ENCODE measurements at places on chromosomes 6 and 20.

DNA sequence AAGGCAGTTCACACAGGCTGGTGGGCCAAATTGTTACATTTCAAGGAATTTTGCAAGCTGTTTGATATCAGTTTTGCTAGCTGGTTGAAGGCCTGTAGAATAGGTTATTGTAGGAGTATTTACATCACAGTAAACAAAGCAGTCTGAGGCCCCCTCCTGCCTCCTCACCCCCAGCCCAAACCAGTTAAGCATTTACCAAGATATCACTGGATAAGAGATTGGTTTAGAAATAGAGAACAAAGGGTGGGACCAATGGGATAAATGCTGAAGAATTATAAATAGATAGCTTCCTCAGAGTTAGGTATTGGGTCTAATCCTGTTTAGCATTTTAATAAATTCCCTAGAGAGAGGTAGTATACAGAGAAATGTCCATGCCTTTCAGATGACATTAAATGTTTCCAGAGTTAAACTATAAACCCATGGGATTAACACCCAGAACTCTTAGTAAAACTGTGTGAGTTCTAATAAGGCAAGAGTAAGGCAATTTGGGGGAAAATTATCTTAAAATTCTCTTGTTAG, 2.3 kb upstream of the PHACTR2 start:
- no peak for DNase-seq

- no peak for DNase-seq
Observed at GRCh38 chr6:56816370-56816769, 138.5 kb upstream of the BEND6 start.

GRCh38 chr20:32707691-32708581, 34.2 kb upstream of the C20orf203 start:
- DNase-seq, result no peak

DNA sequence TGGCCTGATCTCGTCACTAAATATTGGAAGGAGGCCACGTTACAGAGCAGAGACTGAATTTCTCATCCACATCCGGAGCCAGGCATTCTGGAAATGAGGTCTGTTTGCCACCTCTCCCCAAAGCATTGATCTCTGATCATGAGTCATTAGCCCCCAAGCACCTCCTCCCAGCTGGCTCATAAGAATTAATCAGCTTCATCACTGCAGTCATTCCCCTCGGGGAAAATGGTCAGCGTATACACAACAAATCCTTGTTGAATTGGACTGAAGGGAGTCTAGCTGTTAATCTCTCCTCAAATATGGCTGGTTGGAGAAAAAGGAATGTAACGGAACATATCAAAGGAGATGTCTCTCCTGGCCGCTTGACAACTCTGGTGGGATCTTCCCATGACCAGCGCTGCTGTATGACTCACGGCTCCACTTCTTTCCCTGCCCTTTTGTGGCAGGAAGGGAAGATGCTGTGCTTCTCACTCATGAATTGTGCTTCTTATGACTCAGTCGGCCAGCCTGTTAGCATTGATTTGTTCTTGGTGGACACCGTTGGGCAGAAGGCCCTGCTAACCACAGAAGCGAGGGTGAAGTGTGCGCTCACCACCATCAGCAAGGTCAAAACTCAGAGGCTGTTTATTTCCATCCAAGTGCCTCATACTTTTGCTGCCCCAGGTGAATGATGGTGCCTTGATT, 76.7 kb downstream of the RNF182 start:
- DNase-seq, result peak; percentile 92

DNA sequence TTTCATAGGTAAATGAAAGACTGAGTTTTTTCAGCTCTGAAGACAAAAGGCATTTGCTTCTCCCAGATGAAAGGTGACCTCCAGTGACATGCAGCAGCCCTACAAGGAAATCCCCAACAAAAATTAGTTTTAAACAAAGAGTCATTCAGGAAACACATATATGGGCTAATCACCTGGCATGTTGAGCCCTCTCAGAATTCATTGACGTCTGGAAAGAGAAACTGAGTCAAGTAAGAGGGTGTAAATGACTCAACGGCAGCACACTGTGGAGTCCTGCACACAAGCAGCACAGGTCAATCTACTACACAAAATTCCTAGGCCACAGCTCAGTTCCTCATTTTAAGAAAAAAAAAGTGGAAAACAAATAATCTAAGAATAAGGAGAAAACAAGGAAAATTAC, 592.3 kb downstream of the EPHA7 start:
- no peak for DNase-seq

DNA sequence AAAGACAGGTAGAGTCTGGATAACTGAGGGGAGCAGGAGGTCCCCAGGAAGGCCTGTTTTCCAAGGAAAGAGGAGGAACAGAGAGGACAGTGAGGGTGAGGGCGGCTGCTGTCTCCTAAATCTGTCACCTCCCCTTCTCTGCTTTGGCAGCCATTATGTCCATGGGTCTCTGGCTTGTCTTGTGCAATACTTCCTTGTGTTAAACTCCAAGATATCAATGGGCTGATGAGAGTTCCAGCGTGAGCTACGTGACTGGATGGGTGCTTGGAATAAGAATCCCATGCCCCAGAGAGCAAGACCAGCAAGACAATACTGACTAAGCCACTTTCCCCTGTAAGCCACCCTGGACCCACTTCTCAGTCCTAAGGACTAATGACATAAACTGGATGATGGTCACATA, 26.3 kb upstream of the DNAAF9 start:
- no peak for DNase-seq

All from amniotic stem cell (primary cell).